Hair follicular keratinocyte (primary cell): ENCODE measurements at places on chromosomes 11 and 22. TPM values are rescaled to one million over a fixed set of nuclear protein-coding genes. Genes with fewer than 3 reads are reported as not detected.

The CEP126 gene
- total RNA-seq: 0.57 and 0.86 TPM in 2 replicates

The TNNI2 gene
- not detected in 2 replicates for total RNA-seq

The SNX15 gene
- 18.7 and 21.1 TPM in 2 replicates for total RNA-seq

The KCNC1 gene
- not detected in 2 replicates for total RNA-seq

The TMEM121B gene
- total RNA-seq: 0.16 TPM in 1 of 2 replicates, not detected in the other
